Occipital lobe (tissue), 3 donors: ENCODE measurements at places on chromosomes 4 and X.

GRCh38 chrX:127389900-127390299, 570.4 kb downstream of the PRR32 start:
- DNase-seq = no peak

DNA sequence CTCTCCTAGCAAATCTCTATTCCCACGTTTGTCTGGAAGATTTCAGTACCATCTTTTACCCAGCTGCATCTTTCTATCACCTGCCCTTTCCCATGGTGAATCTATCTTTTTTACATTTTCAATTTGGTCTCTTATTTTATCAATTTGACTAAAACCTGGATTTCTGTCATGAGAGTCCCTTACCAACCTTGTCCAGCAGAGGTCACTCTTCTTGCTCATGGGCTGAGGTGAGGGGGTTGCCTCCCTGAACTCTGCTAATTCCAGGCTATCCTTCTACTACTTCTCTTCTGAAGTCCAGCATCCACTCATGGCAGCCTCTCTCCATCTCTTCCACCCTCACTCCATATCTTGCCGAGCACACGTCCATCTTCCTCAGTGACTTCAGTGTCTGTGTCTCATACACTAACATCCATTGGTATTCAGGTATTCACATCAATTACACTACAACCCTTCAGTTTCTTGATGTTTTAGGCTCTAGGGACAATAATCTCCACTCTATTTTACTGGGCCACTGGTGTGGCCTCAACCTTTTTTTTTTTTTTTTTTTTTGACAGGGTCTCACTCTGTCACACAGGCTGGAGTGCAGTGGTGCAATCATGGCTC, 17.8 kb upstream of the ZNF827 start:
- no peak for DNase-seq

DNA sequence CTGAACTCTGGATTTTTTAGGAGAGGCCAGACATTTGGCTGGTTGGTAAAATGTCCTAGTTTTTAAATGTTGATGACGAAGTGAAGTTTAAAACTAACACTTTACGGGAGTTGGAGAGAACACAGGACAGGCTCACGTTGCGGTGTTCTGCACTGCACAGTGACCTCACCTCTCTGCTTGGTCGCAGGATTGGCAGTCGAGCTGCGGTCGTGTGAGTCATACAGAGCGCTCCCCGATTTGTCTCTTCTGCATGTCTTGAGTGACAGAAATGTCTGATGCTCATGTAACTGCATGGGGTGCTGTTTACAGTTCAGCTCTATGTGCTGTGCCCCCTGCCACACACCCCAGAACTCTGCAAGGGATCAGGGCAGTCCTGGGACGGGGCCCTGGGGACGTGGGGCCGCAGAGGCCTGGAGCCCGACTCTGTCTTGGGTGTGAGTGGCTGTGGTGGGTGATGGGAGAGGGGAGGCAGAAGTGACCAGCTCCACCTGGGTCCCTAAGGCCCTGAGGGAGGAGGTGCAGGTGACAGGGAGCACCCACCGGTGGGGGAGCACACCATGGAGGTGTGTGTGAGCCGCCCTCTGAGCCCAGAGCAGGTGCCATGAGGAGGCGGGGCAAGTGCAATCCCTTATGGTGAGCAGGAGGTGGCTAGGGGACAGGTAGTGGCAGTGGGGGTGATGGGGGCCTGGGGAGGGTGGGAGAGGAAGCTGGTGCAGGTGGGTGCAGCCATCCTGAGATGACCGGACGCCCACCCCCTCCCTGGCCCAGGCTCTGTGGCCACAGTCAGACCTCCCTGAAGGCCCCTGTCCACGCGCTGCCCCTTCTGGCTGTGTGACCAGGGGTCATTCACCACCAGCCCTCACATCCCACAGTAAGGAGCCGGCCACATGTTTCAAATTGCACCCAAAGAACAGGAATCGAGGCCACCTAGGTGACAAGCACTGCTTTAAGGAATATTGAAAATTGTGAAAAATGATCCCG, 77.9 kb upstream of the ADRA2C start:
- DNase-seq = no peak

DNA sequence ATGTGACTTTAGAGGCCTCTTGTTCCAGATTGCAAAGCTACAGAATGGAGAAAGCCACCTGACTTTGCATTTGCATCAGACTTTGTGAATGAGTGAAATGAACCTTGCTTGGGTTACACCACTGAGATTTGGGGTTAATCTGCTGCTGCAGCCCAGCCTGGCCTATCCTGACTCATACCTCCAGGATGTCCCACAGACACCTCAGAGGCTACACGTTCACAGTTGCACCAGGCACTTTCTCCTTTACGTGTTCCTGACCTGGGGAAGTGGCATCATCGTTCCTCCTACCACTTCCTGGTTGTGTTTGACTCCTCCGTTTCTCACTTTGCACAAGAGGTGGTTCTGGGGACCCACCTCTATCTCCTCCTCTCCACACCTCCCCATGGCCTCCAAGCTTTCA, 9.2 kb upstream of the SORCS2 start:
- DNase-seq = no peak

DNA sequence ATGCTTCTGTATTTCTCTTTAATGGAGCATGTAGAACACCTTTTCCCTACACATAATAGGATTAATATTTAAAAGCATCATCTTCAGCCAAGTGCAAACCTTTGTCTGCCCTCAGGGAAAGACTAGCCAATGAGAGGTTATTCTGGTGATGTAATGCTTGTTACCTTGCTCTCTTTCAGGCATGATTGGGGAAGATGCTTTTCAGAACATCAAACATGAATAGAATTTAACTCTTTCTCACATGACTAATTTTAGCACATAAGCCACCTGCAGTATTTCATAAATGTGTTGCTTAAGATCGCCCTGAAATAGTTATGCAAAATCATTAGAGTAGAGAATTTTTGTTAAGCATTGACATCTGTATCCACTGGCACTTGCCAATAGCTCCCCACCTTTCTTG, 10.7 kb upstream of the EPGN start:
- no peak for DNase-seq

DNA sequence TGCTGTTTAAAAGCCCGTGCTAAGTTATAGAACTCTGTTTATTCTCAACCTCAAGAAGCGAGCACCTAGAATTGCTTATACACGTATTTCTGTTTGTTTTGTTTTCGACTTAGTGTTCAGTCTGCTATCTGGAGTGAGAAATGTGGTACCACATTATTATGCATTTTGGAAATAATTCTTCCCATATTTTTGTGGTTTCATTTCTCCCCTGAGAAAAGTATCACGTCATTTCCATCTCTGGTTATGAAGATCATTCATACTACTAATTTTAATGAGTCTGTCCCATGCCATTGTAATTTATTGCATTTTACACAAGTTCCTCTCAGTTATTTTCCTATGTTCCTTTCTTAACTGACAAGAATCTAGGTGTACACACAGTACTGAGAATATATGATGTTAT, 186.0 kb downstream of the DCHS2 start:
- no peak for DNase-seq

DNA sequence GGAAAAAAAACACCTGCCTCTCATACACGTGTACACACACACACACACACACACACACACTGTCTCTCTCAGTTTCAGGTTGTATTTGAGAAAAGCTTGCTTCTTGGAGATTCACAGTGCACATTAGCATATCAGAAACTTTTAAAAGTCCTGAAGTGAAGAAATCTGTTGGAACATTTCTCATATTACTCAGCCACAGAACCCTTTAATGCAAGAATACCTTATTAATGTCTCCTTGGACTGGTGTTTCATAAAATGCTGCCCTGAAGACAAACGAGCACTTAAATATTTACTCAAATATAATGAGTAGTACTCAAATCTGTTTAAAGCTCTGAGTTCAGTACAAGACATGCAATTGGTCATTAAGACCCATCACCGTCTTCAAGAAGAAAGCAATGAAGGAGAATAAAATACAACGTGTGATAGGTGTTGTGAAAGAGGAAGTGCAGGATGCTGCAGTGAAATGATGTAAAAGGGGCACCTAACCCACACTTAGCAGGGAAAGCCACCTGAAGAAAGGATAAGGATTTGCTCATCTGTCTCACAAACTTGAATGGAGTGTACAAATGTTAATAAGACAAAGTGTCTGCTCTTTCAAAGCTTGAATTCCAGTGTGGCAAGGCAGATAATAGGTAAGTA, 57.0 kb downstream of the DCLK2 start:
- no peak for DNase-seq

- DNase-seq = no peak
Measured at GRCh38 chr4:104752337-104752736, 257.6 kb upstream of the CXXC4 start.

- no peak for DNase-seq
Measured at GRCh38 chrX:105527759-105528158, 294.6 kb upstream of the NRK start.

DNA sequence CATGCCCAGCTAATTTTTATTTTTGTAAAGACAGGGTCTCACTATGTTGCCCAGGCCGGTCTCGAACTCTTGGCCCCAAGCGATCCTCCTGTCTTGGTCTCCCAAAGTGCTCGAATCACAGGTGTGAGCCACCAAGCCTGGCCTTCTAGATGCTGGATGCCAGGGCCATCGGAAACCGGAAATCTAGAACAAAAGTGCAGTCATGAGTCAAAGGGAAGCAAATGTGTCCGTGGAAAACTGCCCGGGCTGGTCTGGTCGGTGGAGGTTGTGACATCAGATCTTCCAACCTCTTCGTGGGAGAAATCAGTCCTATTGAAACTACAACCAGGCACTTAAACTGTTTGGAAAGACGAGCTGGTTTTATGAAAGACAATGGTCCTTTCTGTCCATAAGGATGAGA, 92.3 kb upstream of the SHOX start:
- no peak for DNase-seq

- no peak for DNase-seq
Measured at GRCh38 chr4:170025523-170026252, 507 bp downstream of the MFAP3L start.
